ENCODE measurements at places on chromosomes 2 and 18. TPM values are rescaled to one million over a fixed set of nuclear protein-coding genes. Genes with fewer than 3 reads are reported as not detected.

Gene CCDC85A
- total RNA-seq: 0.16 TPM

Gene EGR4
- not detected for total RNA-seq

Gene FHOD3
- total RNA-seq: 29.0 TPM

Gene SNORC
- 3.0 TPM for total RNA-seq

Gene COL4A3
- total RNA-seq: not detected

Gene ATG9A
- 42.0 TPM for total RNA-seq

Gene SDC1
- total RNA-seq: 85.4 TPM

Gene SERPINB3
- total RNA-seq: not detected

Gene LIMS2
- total RNA-seq: 8.8 TPM

- no peak for DNase-seq
- H3K27me3 ChIP-seq: no peaks in the 10 kb centered on the region
- no peaks in the 10 kb centered on the region for H3K36me3 ChIP-seq
- H3K27ac ChIP-seq: no peak overlapping the region
These were observed 52.0 kb upstream of the TNP1 start for GRCh38 chr2:216911886-216912285.

DNA sequence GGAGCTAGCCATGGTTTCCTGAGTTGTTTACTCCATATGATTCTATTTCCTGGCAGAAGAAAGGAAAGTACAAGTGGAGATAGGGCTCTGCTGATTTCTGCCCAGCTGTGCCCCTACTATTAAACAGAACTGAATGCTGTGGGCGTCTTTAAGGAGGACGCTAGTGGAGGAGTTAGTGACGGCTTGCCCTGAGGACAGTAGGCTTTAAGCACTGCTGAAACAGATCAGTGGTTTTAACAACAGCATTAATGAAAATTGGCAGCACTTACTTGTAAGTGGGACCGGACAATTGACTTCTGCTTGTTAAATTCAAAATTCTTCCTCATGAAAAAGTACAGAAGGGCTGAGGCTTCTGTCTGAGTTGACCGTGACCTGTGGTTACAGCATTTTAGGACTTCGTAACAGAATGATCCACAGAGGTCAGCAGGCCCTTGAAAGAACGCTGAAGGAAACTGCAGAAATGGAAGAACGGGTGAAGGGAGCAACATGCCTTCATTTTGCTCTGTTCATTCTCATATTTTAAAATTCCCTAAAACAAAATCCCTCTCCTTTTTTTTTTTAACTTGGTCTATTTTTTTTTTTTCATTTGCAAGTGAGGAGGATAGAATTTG lies 80.6 kb upstream of the CCDC195 start:
- no peak for DNase-seq
- H3K4me3 ChIP-seq: no peak overlapping the region
- H3K36me3 ChIP-seq: peaks cover 9% of the 10 kb centered on the region
- peaks cover 5% of the 10 kb centered on the region for H3K4me1 ChIP-seq
- no peak overlapping the region for H3K27ac ChIP-seq
- no peaks in the 10 kb centered on the region for H3K27me3 ChIP-seq

GRCh38 chr2:176636401-176636800 lies 367.2 kb downstream of the MTX2 start:
- no peaks in the 10 kb centered on the region for H3K36me3 ChIP-seq
- peaks cover 90% of the 10 kb centered on the region for H3K27me3 ChIP-seq
- H3K4me1 ChIP-seq: no peaks in the 10 kb centered on the region

DNA sequence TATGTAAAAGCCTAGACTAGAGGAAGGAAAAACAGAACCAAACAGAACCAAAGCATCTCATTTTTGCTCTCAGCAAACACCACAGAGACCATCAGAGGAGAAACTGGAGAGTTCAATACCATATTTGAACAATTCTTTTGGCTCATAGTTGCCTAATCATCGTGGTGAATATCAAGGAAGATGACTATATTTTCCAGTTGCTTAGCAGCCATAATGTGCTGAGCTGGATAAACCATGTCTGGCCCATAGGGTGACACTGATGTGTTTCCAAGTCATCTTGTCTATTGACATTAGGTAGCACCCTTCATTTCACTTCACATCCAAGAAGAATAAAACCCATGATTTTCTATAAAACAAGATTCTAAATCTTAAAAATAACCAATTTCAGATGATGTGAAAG lies 5.9 kb upstream of the XRCC5 start:
- no peaks in the 10 kb centered on the region for H3K27me3 ChIP-seq
- peaks cover 28% of the 10 kb centered on the region for H3K4me1 ChIP-seq
- no peak overlapping the region for H3K27ac ChIP-seq
- no peak overlapping the region for H3K4me3 ChIP-seq
- no peak for DNase-seq
- peaks cover 24% of the 10 kb centered on the region for H3K36me3 ChIP-seq

- peaks cover 5% of the 10 kb centered on the region for H3K36me3 ChIP-seq
- no peak for DNase-seq
- H3K27me3 ChIP-seq: no peaks in the 10 kb centered on the region
These were observed 59.9 kb downstream of the UBR3 start for GRCh38 chr2:169887120-169887519.

GRCh38 chr2:134206573-134206972 lies 47.3 kb upstream of the MGAT5 start:
- no peaks in the 10 kb centered on the region for H3K27me3 ChIP-seq
- DNase-seq: no peak
- H3K4me3 ChIP-seq: no peak overlapping the region

DNA sequence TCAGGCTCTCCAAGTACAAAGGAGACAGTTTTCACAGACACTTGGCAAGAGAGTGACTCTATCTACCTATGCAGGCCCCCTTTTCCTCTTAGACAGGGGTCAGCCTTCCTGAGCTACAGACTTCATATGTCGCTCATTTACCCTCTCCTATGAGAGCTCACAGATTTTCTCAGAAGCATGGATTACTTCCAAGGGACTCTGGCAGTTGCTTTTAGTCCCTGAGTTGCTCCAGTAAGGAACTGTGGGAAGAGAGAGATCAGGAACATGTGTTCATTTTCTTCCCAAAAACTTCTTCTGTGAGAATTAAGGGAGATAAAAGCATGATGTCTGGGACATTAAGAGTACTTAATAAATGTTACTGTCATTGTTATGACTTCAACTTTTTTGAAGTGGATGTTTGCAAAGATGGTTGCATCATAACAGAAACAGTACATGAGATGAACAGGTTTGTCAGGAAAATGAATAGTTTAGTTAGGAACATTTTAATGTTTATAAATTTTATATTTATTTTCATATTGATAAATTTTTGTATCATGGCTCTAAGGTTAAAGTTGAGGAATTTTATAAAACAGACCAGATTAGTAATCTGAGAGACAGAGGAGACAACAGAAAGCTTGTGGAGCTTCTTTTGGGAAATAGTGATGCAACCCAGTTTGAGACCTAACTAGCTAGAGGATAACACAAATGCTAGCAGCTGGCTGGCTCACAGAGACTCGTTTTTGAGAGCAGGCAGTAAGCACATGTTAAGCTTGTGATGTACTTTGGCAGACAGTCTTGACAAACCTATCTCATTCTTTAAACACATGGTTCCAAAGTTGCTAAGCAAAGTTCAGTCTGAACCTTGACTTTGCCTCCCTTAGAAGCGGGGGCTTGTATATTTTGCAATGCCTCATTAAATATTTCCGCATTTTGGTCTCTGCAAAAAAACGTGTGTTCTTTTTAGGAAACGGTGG lies 21.7 kb upstream of the UGP2 start:
- H3K4me3 ChIP-seq: no peak overlapping the region
- no peaks in the 10 kb centered on the region for H3K4me1 ChIP-seq
- no peak overlapping the region for H3K27ac ChIP-seq
- H3K27me3 ChIP-seq: no peaks in the 10 kb centered on the region

GRCh38 chr2:183465048-183465447 lies 340.8 kb downstream of the NUP35 start:
- H3K4me3 ChIP-seq: no peak overlapping the region
- no peaks in the 10 kb centered on the region for H3K36me3 ChIP-seq
- H3K4me1 ChIP-seq: no peaks in the 10 kb centered on the region
- no peaks in the 10 kb centered on the region for H3K27me3 ChIP-seq
- H3K27ac ChIP-seq: no peak overlapping the region
- DNase-seq: no peak

- H3K36me3 ChIP-seq: no peaks in the 10 kb centered on the region
- H3K27me3 ChIP-seq: no peaks in the 10 kb centered on the region
- no peak for DNase-seq
These were observed 405.9 kb upstream of the ACVR2A start for GRCh38 chr2:147438882-147439281.

DNA sequence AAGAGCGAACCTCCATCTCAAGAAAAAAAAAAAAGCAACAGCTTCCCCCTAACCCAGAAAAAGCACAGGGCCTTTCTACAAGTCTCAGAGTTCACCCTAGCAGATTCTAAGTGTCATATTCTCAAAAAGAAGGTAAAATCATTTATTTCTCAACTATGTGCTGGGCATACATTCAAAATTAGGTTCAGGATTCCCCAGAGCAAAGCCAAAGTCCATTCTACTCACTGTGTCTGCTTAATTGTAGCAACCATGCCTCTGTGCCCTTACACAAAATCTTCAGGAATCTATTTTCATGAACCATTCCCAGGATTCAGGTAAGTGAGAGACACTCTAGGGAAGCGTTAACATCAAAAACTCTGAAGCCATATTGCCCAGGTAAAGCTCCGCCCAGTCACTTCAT lies 40.0 kb downstream of the CPO start:
- peaks cover 82% of the 10 kb centered on the region for H3K27me3 ChIP-seq
- no peak overlapping the region for H3K4me3 ChIP-seq
- H3K27ac ChIP-seq: no peak overlapping the region
- H3K36me3 ChIP-seq: no peaks in the 10 kb centered on the region
- H3K4me1 ChIP-seq: peaks cover 16% of the 10 kb centered on the region
- DNase-seq: no peak

DNA sequence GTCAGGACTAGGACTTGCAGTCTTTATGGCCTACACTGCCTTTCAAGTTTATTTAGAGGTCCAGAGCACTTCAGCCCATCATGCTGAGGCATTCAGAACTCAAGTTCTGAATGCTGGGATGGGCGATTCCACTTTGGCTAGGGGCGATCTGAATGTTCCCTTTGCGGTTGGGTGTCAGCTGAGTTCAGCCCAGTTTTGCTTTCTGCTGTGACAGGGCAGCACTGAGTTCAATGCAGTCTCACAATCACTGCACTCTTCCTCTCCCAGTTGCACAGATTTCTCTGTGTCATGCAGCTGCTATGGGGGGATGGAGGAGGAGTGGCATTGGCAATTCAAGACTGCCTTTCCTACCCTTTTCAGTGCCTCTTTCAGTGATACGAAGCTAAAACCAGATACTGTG lies 1232.0 kb upstream of the FAM98A start:
- DNase-seq: no peak
- H3K27me3 ChIP-seq: no peaks in the 10 kb centered on the region
- no peak overlapping the region for H3K27ac ChIP-seq
- peaks cover 2% of the 10 kb centered on the region for H3K36me3 ChIP-seq
- H3K4me3 ChIP-seq: no peak overlapping the region
- H3K4me1 ChIP-seq: no peaks in the 10 kb centered on the region

All from neural crest cell (in vitro differentiated cells).